Choroid plexus epithelial cell (primary cell): ENCODE measurements at places on chromosomes 3 and 15.

DNA sequence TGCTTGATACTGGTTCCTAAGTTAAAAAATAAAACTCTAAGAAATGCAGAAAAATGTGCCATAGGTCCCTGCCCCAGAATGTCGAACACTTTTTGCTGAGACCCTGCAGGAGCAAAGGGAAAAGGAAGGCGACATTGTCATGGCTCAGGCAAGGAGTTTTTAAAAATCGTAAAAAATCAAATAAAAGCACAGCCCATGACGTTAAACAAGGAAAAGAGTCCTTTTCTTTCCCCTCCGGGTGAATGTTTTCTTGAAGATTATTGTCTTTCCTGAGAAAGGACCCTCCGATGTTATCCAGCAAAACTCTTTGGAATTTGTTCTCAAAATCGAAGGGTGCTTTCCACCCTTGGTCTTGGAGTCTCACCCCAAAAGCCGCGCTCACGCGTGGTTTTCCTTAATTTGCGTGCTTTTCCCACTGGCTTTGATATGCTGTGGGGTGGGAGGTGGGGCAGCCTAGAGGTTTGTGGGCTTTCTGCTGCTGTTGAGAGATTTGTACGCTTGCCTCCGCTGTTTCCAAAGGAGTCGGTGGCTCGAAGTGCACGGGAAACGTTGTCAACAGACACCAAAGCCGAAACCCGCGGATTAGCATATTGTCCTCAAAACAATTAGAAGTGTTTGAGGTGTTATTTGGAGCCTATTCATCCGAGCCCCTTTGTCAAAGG, 2.9 kb downstream of the SOX14 start:
- no peak for DNase-seq

GRCh38 chr3:17687566-17687965, 54.9 kb downstream of the TBC1D5 start:
- DNase-seq, result no peak

GRCh38 chr15:52726195-52726594, 47.0 kb upstream of the ATOSA start:
- DNase-seq, result no peak

GRCh38 chr3:184414418-184415202, 34.8 kb downstream of the CHRD start:
- DNase-seq, result no peak

GRCh38 chr3:115693868-115694267, 70.6 kb downstream of the GAP43 start:
- DNase-seq, result no peak

- DNase-seq, result no peak
These were observed 36.0 kb downstream of the RFX7 start for GRCh38 chr15:56207711-56208110.

GRCh38 chr15:51692154-51692553, 10.9 kb downstream of the SCG3 start:
- DNase-seq, result no peak

- peak; percentile 90 for DNase-seq
These were observed 31.3 kb downstream of the RPN1 start for GRCh38 chr3:128619146-128619890.

DNA sequence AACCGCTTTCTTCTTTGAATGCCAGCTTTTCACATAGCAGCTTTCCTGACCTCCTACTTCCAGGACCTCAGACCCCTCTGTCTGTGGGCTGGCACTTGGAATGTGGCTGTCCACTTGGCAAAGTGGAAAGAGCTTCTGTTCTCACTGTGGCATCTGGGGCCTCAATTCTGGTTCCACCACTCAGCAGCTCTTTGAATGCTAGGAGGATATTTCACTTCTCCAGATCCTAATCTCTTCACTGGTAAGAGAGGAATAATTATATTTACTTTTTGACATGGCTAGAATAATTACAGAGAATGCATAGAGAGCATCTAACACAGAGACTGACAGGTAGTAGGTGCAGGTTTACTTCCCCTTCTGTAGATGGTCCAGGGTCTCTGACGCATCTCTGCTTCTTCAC, 405.9 kb downstream of the LPP start:
- no peak for DNase-seq

DNA sequence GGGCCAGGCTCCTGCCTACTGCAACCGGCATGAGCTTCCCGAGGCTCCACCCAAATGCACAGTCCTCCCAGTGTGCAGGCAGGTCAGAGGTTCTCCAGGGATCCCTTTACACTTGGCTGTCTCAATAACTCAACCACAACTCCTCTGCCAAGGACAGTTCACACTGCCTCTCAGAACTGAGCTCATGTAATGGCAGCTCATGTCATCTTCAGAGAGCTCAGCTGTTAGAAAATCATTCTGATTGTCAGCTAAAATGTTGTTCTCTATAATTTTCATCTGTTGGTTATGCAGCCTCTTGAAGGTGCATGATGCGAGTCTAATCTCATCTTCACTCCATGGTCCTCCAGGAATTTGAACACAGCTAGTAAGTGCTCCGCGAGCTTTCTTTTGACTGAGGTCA, 76.7 kb downstream of the SST start:
- no peak for DNase-seq

- peak; percentile 13 for DNase-seq
These were observed 311.1 kb downstream of the ZPLD1 start for GRCh38 chr3:102745881-102746280.

DNA sequence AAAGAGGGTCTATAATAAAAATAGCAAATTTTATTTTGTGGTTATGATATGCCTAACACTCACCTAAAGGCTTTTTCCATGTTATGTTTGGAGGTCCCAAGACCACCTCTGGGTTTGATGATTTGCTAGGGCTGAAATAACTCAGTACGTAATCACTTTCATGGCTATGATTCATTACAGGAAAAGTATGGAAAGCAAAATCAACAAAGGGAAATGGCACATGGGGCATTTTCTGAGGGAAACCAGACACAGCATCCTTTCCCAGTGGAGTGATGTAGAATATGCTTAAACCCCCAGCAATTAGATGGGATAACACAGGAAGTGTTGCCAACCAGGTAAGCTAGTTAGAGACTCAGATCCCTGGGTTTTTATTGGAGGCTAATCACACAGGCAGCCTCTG, 701.6 kb upstream of the CBLB start:
- DNase-seq, result no peak

- no peak for DNase-seq
These were observed 324.7 kb upstream of the RGMA start for GRCh38 chr15:93413745-93414144.

- no peak for DNase-seq
These were observed 81.7 kb downstream of the RYR3 start for GRCh38 chr15:33392453-33392852.

GRCh38 chr3:157793745-157794144, 290.5 kb upstream of the VEPH1 start:
- no peak for DNase-seq

DNA sequence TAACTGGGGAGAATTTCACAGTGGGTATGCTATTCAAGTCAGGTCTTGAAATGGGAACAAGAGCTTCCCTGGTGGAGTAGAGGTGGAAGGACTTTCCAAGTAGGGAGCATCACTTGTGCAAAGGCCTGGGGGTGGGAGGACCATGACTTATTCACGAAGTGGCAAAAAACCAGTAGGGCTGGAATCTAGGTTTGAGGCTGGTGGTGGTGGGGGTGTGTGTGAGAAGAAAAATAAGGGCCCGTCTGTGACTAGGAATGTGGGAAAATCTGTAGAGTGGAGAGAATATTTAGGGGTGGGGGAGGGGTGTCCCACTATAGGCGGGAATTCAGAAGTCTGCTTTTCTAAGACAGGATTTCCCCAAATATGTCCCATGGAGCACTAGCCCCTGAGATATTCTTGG, 271.9 kb upstream of the TBL1XR1 start:
- DNase-seq, result no peak

DNA sequence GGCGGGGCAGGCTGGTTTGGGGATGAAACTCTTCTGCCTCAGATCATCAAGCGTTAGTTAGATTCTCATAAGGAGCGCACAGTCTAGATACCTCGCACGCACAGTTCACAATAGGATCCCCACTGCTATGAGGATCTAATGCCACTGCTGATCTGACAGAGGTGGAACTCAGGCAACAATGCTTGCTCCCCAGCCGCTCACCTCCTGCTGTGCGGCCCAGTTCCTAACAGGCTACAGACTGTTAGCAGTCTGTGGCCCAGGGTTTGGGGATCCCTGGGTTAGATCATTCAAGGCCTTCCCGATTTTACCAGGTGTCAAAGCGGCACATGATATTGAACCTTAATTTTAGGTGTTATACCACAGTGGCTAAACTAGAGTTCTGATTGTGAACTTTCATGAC, 232.8 kb downstream of the UBE2E2 start:
- DNase-seq, result no peak

DNA sequence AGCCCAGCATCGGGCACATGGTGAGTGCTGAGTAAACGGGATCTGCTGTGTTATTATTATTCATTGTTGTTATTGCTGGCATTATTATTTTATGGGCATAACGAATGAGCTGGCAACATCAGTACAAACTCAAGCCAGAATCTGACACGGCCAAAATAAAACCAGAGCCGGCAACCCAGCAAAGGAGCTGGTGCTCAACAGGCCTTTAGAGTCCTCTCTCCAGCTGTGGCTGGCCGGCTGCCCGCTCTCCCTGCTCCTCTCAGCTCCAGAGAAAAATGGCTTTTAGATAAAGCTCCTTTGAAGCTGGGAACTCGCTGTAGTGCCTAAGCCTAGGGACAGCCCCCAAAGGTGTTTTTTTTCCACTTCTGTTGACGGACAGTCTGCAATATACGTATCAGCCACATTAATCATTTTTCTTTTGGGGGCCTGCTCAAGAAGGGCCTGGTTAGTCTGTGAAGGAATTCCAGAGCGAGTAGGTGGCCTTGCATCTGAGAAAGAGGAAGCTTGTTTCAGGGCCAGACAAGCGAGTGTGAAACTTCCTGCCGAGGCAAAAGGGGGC, 193.9 kb upstream of the UBE2E1 start:
- DNase-seq, result peak; percentile 72

GRCh38 chr3:72158639-72159326, 373.8 kb upstream of the PROK2 start:
- no peak for DNase-seq

GRCh38 chr3:6825524-6825923, 35.4 kb upstream of the GRM7 start:
- DNase-seq, result no peak

- no peak for DNase-seq
These were observed 62.9 kb downstream of the STAC start for GRCh38 chr3:36443028-36443686.

GRCh38 chr15:98390946-98391530, 257.3 kb upstream of the IGF1R start:
- DNase-seq, result no peak

DNA sequence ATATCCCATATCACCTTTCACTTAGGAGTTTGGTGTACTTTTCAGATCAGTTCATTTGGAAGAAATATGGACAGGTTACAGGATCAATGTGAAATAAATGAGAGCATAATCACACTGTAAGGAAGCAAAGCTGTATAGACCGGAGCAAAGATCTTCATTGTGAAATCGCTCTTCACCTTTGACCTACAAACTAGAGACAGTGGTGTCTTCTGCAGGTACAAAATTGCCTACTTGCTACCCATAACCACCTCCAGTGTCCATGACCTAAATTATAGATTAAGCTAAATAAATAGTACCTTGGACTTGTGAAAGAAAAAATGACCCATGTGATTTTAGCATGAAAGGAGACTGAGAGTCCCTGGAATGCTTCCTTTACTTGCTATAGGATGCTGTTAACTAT, 379.5 kb upstream of the SUCLG2 start:
- no peak for DNase-seq

DNA sequence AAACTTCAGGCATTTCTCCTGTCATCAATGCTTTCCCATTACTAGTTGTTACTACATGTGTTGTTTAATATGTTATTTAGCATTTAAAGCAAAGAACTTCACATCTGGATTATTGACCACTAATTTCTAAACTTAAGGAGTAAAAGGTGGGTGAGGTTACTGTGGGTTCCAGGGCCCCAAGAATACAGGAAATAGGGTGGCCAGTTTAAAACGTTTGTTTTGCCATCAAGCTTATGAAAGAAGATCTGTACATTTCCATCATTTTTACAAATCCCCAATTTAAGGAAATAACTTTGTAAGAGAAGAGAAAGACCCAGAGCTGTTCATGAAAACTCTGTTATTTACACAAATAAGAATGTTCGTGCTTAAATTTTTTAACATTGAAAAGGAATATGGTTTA, 54.5 kb upstream of the ACKR4 start:
- peak; percentile 11 for DNase-seq

GRCh38 chr3:165196577-165197480, 645 bp upstream of the SLITRK3 start:
- DNase-seq, result peak; percentile 3

GRCh38 chr3:184927796-184928315, 115.9 kb downstream of the VPS8 start:
- no peak for DNase-seq

- no peak for DNase-seq
These were observed 863.7 kb upstream of the ALCAM start for GRCh38 chr3:104503022-104503421.

DNA sequence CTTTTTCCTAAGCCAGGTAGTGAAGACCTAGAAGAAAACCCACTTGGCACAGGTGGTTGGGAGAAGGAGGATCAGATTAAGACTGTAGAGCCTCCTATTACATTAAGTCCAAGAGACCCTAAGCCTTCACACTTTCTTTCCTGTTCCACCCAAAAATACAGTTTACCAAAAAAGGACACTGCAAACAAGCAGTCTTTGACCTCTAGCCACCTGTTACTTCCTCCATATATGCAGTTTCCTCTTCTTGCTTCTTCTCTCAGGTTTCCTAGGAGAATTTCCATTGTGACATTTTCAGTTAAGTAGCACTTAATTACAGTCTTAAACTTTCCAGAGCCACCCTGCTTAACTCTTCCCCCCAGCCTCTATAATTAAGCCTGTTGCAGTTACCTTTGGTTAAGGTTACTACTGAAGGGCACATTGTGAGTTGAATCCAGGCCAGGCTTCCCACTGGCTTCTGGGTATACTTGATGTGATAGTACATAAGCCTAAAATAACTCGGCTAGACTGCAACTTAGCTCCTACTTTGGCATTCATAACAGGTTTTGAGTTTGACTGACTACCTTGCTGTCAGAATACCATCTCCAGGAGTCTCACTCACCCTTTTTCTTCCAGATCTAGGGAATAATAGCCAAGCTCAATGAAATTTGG, 114.2 kb upstream of the UMPS start:
- DNase-seq, result no peak

DNA sequence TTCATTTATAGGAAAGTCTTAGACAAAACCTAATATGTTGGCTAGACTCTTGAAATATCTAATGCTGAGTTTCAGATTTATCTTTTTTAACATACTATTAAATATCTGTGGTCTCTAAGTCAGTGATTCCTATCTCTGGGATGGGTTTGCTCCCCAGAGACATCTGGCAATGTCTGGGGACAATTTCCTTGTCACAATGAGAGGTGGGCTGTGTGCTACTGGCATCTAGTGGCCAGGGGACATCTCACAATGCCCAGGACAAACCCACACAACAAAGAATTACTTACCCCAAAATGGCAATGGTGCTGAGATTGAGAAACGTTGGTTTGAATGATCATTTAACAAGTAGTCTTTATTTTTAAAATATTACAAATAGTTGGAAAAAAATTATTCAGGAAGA, 602.1 kb downstream of the MAGI1 start:
- peak; percentile 17 for DNase-seq

GRCh38 chr3:121274411-121274810, 271.4 kb downstream of the POLQ start:
- no peak for DNase-seq

GRCh38 chr15:98850961-98851572, 156.5 kb downstream of the PGPEP1L start:
- DNase-seq, result peak; percentile 83
